Esophagus mucosa (tissue), 1 donor: ENCODE measurements at places on chromosomes 6 and 20. TPM values are rescaled to one million over a fixed set of nuclear protein-coding genes. Genes with fewer than 3 reads are reported as not detected.
A peak's percentile ranks its signal among the peaks of the same experiment; 100 is the strongest.

GRCh38 chr6:119096721-119097565, 18.5 kb upstream of the FAM184A start:
- ATAC-seq: peak; percentile 84

GRCh38 chr6:39906318-39906761, 27.9 kb downstream of the MOCS1 start:
- no peak for ATAC-seq

GRCh38 chr20:10758446-10758845, 84.6 kb upstream of the JAG1 start:
- peak; percentile 80 for ATAC-seq

- no peak for ATAC-seq
Observed at GRCh38 chr20:23205211-23205610, 119.1 kb upstream of the CD93 start.

- ATAC-seq: no peak
Observed at GRCh38 chr6:79868098-79868722, 79.1 kb downstream of the ELOVL4 start.

DNA sequence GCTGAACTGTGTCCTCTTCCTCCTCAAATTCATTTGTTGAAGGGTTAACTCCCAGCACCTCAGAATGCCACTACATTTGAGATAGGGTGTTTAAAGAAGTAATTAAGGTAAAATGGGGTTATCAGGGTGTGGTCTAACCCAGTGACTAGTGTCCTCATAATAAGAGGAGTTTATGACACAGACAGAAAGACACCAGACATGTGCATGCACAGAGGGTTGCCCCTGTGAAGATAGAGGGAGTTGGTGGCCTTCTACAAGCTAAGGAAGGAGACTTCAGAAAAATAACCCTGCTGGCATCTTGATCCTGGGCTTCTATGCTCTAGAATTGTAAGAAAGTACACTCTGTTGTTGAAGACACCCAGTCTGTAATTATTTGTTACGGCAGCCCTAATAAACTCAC, 24.9 kb upstream of the EDN1 start:
- no peak for ATAC-seq

- ATAC-seq: no peak
Observed at GRCh38 chr6:74834967-74835366, 370.9 kb downstream of the COL12A1 start.

GRCh38 chr6:34524499-34524898, 31.6 kb downstream of the SPDEF start:
- ATAC-seq: no peak

DNA sequence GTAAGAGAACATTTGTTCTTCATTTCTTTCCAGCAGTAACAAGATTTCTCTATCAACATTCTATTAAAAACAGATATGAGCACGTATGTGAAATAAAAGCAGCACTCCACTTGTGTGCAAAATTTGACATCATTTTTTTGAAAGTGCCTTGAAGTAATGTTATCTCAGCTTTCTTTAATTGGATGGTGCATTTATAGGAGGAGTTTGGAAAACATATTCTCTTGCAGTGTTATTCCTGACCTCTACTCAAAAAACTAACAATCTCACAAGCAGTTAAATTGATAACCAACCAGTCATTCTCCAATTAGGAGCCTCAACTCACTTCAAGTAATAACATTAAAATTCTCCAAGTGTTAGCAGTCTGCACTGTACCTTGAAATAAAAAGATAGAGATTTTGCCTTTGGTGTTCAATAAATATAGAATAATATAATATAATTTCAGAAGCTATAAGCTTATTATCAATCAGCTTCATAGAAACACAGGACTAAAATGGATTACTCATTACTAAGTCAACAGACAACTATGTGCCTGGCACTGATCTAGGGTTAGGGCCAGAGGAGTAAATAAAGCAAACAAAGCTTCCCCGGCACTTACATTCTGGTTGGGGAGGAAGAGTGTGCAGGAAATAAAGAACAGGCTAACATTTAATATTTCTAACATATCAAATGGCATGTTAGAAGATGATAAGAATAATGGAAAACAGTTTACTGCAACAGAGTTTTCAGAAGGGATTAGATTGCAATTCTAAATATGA, 149.0 kb upstream of the SGK1 start:
- ATAC-seq: peak; percentile 62

- no peak for ATAC-seq
Observed at GRCh38 chr6:166939345-166939744, 17.0 kb downstream of the RNASET2 start.

GRCh38 chr20:59644371-59644939, 40.1 kb downstream of the PHACTR3 start:
- no peak for ATAC-seq

DNA sequence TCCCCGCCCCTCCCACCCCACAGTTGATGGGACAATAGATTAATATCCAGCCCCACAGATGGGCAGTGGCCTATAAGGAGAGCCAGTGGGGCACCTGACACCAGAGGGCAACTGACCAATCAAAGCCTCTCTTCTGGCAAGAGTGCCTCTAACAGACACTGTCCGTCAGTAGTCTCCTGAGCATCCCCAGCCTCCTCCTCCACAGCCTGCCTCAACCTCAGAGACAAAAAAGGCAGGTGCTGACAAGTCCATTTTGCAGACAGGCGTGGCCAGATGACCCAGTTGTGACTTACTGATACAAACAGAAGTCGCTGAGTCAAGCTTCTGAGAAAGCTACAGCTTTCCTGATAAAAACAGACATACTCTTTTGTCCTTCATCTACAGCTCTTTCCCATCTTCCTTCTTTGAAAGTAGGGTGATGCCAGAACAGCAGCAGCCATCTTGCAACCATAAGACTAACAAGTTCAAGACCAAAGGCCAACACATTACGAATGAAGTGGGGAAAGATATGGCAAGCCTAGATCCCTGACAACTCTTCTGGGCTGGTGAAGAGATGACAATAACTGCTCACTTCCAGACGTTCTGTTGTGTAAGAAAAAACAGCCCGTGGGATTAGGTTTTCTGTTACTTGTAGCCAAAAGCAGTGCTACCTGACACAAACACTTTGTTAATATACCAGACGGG, 12.3 kb downstream of the PPIL1 start:
- peak; percentile 78 for ATAC-seq

GRCh38 chr6:40457261-40457660, 129.9 kb downstream of the LRFN2 start:
- ATAC-seq: no peak

- peak; percentile 46 for ATAC-seq
Observed at GRCh38 chr20:35698298-35699126, 640 bp downstream of the NFS1 start.

- ATAC-seq: no peak
Observed at GRCh38 chr20:40207655-40208054, 481.4 kb downstream of the MAFB start.

- ATAC-seq: no peak
Observed at GRCh38 chr6:22098601-22099031, 198.2 kb downstream of the PRL start.

GRCh38 chr20:22536956-22537756, 47.2 kb downstream of the FOXA2 start:
- ATAC-seq: no peak

GRCh38 chr6:34912715-34913464, 23.8 kb downstream of the ANKS1A start:
- peak; percentile 31 for ATAC-seq

GRCh38 chr6:132719736-132720448, 6.0 kb upstream of the VNN1 start:
- no peak for ATAC-seq

- ATAC-seq: no peak
Observed at GRCh38 chr6:156391061-156391672, 386.0 kb upstream of the ARID1B start.

- ATAC-seq: no peak
Observed at GRCh38 chr6:100730001-100730980, 150.8 kb downstream of the ASCC3 start.

Gene ZSCAN23
- 0.72 TPM for total RNA-seq

Gene EYA4
- total RNA-seq: 0.20 TPM

Gene B3GALT4
- total RNA-seq: 16.9 TPM

Gene TFAP2B
- total RNA-seq: 1.4 TPM

Gene JAG1
- total RNA-seq: 118 TPM

Gene EEF1A2
- 0.76 TPM for total RNA-seq
